ACHN (cell line): ENCODE measurements at places on chromosomes 16 and 17.

GRCh38 chr16:6008670-6009069 is 911.1 kb upstream of the EEF2KMT start:
- no peak for DNase-seq

DNA sequence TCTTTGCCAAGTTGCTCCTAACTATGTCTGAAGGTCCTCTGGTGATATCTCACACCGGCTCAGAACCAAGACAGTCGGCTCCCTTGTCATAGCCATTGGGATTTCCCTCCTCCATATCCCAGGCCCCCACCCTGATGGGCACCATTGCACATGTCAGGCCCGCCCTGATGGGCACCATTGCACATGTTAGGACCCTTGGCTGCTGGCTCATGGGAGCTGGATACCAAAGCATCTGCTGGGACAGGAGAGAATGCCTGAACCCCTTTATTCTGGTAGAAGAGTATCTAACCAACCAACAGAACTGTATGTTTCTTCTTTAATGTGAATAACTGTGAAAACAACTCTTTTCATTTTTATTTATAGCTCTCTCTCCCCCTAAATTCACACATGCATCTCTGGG is 454.5 kb upstream of the HSBP1 start:
- DNase-seq: no peak

GRCh38 chr17:7263801-7264078 is 1.5 kb upstream of the CLDN7 start:
- DNase-seq: no peak

GRCh38 chr16:28537964-28538732 is 626 bp downstream of the NUPR1 start:
- DNase-seq: no peak

GRCh38 chr16:47979164-47979520 is 176.7 kb downstream of the ABCC12 start:
- no peak for DNase-seq

- no peak for DNase-seq
Measured at GRCh38 chr16:752007-752312, 8.6 kb upstream of the MSLN start.

- peak; percentile 57 for DNase-seq
Measured at GRCh38 chr17:28949185-28950016, 1.9 kb downstream of the PHF12 start.

- DNase-seq: no peak
Measured at GRCh38 chr17:71402007-71402406, 718.8 kb upstream of the SOX9 start.

- no peak for DNase-seq
Measured at GRCh38 chr17:31252741-31253140, 44.3 kb downstream of the OMG start.

GRCh38 chr16:61934601-61935000 is 101.6 kb downstream of the CDH8 start:
- DNase-seq: no peak
